Uterus (tissue), 4 donors: ENCODE measurements at places on chromosomes 4 and X. TPM values are rescaled to one million over a fixed set of nuclear protein-coding genes. Genes with fewer than 3 reads are reported as not detected.

Gene HNRNPD
- 48.7 TPM for total RNA-seq

Gene PABPC4L
- total RNA-seq = 0.26 TPM

Gene CWH43
- 0.29 TPM for total RNA-seq

Gene ATP1B4
- total RNA-seq = not detected

Gene PPBP
- 2.5 TPM for total RNA-seq

Gene ZNF711
- 71.3 TPM for total RNA-seq

Gene GC
- total RNA-seq = not detected

GRCh38 chrX:142977128-142977914 is 48.4 kb upstream of the SPANXN4 start:
- DNase-seq = no peak

- DNase-seq = no peak
These were observed 19.1 kb upstream of the PRRG3 start for GRCh38 chrX:151676196-151676595.

DNA sequence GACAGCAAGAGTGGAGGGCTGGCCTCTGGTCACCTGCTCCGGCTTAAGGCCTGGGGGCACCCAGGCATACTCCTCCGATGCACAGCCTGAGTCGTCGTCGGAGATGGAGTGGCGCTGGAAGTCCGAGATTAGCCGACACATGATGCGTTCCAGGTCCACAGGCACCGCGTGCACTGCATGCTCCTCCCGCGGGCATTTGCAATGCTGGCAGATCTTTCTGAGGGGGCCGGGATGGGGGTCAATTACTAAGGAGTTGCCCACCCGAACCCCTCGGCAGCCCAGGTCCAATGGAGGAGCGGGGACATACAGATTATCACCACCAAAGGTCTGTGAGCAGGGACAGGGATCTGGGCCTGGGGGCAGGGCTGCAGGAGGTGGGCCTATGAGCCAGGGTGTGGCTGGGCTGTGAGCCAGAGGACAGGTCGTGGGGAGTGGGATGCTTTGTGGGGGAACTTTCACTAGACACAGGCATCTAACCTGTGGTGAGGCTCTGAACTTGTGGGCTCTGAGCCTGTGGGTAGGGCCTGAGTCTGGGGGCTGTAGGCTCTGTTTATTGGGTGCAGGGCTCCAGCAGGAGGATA is 2.4 kb downstream of the PRICKLE3 start:
- no peak for DNase-seq

DNA sequence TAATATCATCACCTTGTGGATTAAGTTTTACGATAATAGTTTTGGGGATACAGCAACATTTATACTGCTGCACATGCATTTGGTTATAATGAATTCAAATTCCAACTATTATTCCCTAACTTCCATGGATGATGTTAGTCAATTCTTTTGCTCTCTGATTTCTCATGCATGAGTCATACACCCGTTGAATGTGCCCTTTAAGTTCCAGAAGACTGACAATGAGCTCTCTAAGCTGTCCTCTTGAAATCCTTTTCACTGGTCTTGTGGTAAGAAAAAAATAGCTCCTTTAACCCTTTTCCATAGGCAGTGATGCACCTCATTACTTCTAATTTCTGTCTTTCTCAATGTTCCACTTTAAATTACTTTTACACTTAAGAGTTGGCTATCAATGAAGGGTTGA is 1095.2 kb upstream of the POU3F4 start:
- DNase-seq = no peak

GRCh38 chrX:103453655-103454054 is 65.6 kb downstream of the RAB40A start:
- DNase-seq = no peak
